Calu3 (cell line): ENCODE measurements at places on chromosomes 7 and 10. TPM values are rescaled to one million over a fixed set of nuclear protein-coding genes. Genes with fewer than 3 reads are reported as not detected.

The EVX1 gene
- not detected in 2 replicates for total RNA-seq

DNA sequence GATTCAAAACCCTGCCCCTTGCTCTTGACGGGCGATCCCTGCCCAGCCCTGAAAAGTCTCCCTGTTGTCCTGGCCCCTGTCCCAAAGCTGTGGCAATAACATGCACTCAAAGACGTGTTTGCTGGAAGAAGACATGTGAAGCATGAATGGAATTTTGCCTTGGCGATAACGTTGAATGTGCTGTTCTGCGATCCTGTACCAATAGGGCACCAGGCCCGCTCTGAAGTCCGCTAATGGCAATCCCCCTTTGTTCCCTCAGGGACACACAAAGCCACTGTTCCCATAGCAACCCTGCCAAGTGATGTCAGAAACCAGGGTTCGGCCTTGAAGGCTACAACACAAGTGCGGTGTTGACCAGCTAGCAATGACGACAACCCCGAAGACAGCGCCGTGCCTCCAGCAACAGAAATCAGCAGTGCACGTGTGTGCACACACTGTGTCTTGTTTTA lies 284.6 kb downstream of the KLF6 start:
- DNase-seq, result peak; percentile 80

DNA sequence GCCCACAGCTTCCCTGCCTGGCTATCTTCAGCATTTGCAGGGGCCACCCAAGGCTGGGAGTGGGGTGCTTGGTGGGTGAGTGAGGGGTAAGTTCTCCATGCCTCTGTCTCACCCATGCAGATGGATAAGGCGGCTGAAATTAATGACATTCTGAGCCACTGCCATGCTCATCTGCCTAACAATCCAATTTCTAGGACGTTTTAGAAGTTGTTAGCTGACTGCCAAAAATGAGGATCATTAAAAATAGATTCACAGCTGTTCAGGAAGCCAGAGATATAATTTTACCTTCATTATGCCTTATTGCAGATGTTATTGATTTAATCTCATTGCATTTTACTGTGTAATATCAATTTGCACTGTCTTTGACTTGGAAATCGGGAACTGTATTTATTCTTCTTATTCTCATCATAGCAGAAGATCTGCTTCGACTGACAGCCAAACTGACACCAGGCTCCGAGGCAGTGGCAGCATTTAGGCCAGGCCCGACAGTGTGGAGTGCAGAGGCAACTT lies 334.4 kb upstream of the NPVF start:
- DNase-seq, result no peak

GRCh38 chr7:20219446-20220292 lies 2.5 kb upstream of the MACC1 start:
- peak; percentile 98 for DNase-seq

- DNase-seq, result no peak
Measured at GRCh38 chr10:73537288-73537687, 41.5 kb upstream of the PPP3CB start.

GRCh38 chr7:46955531-46955930 lies 626.4 kb downstream of the TNS3 start:
- DNase-seq, result no peak

GRCh38 chr7:107998660-107999480 lies 4.1 kb downstream of the LAMB1 start:
- DNase-seq, result no peak

DNA sequence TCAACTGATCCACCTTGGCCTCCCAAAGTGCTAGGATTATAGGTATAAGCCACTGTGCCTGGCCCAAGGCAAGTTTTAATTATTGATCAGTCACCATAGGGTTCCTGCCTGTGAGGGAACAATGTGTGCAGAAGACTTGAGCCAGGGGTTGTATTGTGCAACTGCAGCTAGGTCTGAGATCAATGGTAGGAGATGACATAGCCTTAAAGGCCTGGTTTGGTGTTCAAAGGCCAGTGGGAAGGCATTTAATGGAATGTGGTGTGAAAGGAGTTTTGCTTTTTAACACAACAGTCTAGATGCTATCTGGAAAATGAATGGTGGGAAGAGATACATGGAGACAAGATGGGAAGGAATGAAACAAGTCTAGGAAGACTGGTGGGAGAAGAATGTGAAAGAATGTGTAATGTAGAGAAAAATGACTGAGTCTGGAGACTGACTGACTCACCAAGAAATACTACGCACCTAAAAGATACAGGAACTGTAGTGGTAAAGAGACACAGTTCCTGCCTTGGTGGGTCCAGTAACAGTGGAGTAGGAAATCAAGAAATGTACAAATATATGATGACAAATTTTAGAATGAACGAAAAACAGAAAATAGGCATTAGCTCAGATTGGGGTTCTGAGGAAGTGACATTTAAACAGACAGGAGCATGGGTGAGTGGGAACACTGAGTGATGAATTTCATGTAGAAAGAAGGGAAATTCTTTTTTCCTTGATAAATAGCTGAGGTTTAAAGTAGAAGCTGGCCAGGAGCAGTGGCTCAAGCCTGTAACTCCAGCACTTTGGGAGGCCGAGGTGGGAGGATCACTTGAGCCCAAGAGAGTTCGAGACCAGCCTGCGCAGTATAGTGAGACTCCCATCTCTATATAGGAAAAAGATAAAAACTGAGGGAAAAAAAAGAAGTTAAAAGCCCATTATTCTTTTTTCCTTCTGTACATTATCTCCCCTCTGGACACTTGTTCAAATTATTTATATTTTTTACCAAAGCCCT lies 9.4 kb downstream of the HNRNPF start:
- DNase-seq, result peak; percentile 34

The OR13A1 gene
- total RNA-seq, result not detected in 2 replicates
